Stimulated activated naive CD4-positive, alpha-beta T cell treated with Interleukin-2 at 50 U/mL for 16 hours (primary cell): ENCODE measurements at places on chromosomes 1 and 21.

- DNase-seq, result no peak
Observed at GRCh38 chr1:20702416-20702815, 15.4 kb downstream of the KIF17 start.

GRCh38 chr21:35491114-35491513, 442.0 kb upstream of the RUNX1 start:
- no peak for DNase-seq

DNA sequence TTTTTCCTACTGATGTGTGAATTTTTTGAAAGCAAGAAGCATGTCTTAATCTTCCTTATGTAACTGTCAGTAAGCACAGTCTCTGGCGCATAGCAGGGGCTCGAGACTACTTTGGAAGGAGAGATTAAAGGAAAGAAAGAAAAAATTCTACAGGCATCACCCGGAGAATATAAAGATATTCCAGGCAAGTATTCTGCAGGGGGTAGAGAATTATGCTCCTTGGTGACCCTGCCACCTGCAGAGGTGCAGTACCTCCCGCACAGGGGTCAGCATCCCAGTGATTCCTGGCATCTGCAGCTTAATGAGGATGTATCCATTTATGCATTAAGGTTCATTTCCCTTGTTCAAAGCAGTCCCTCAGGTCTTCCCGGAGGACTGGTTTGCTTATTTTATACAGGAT, 87.6 kb upstream of the WLS start:
- DNase-seq, result no peak

DNA sequence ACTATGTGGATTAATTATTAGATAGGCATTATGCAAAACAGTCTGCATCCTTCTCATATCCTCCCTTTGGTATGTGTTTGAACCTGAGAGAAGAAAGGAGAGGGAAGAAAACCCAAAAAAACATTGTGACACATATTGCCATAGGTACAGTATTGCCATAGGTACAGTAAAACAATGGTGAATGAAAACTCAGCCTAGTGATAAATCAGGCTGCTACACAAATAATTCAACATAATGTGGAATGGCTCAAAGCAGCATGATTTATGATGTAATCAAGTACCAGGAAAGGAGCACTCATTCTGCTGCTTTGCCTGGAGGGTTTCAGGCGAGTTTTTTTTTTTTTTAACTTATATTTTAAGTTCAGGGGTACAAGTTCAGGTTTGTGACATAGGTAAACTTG, 213.9 kb upstream of the LYPLAL1 start:
- DNase-seq, result no peak

- no peak for DNase-seq
Observed at GRCh38 chr1:10900251-10900651, 103.8 kb upstream of the CASZ1 start.

- no peak for DNase-seq
Observed at GRCh38 chr21:14785679-14786078, 239.6 kb upstream of the SAMSN1 start.

DNA sequence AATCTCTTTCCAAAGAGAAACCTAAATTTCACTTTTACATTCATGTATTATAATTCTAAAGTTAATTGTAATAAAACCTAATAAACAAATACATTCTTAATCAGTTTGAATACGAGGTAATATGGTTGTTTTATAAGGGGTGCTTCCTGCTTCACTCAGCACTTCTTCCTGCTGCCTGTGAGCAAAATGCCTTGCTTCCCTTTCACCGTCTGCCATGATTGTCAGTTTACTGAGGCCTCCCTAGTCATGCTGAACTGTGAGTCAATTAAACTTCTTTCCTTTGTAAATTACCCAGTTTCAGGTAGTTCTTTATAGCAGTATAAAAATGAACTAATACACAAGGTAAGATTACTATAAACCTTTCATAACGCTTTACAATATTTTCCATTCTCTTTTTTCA, 491.1 kb upstream of the LRRC7 start:
- no peak for DNase-seq
